Activated T-cell treated with anti-CD3 and anti-CD28 coated beads, Interleukin-2, amount 50 U/mL, for 72 hours (primary cell): ENCODE measurements at places on chromosomes 11 and 22.

DNA sequence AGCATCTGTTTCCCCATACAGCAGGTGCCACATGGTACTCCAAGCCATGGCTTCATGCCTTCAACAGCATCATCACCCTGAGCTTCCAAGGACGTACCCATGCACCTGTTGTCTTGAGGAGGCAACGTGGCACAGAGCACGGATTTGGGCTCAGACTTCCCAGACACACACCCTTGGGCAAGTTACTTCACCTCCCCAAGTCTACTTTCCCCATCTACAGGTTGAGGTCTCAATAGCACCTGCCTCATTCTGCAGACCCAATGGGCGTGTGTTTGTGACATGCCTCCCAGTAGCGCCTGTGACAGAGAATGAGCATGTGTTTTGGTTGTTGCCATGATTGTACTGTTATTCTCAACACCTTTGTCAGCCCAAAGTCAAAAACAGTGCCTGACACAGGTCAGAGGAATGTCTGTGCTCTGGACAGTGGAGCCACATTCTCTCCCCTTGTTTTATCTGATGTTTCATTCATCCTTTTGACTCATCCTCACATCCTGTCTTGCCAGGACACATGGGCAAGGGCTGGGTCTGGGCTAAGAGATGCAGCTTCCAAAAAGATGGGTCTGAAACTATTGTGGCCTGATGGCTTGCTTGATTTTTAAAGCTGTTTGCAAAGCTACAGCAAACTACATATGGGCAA lies 53.4 kb upstream of the CCND1 start:
- no peak for DNase-seq

DNA sequence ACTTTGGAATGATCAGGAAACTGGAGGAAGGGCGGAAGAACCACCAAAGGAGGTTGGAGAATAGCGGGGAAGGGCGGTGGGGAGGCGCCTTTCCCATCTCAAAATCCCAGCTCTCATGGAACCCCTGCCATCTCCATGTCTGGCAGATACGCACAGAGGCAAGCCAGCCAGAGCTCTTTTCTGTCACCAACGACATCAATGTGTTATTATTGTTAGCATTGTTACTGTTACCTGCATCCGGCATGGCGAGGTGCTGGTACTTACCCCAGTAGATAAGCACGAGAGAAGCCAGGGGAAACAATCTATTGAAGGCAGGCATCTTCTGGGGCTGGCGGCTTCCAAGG lies 969 bp downstream of the SCN3B start:
- DNase-seq = no peak

DNA sequence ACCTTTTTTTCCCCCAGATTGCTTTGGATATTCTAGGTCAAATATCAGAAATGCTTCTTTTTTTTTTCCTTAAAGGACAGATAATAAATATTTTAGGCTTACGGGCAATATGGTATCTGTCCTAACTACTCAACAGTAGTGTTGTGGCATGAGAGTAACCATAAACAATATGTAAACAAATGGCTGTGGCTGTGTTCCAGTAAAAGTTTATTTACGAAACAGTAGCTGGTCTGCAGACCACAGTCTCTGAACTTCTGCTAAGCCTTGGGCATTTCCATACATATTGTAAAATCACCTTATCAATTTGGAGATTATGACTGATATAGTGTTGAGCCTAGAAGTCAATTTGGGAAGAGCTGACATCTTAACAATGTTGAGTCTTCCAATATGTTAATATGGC lies 139.0 kb upstream of the PITPNB start:
- DNase-seq = no peak

DNA sequence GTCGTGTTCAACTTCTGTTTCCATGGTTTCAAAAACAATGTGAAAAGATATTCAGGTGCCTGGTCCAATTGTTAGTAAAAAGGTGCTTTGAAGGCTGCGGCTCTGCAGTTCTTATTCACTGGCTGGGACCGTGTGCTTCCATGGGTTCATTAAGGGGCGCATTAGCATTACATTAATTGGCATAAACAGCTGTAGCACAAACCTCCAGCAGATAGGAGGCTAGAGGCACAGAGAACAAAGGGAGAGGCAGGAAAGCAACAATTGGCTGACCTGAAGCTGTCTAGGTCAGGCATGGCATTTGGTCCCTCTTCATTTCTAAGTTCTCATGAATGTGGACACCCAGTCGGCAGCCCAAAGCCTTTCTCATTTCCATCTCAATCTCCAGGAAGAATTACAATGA lies 16.6 kb downstream of the PAK1 start:
- no peak for DNase-seq

DNA sequence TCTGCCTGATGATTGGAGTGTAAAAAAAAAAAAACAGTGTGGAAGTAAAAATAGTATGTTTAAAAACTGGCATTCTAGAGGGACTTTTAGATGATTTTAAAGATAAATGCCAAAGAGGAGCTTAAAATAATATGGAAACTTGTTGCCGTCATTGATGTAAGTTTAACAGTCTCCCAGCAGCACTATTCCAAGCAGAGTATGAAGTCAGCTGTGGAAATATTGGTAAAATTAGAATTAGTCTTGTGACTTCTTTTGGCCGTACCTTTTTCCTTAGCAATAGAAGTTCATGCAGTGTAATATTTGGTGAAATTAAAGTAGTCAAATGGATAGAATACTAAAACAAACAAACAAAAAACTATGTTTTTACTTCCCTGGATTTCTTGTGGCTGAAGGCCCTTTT lies 134.9 kb downstream of the METTL15 start:
- no peak for DNase-seq

DNA sequence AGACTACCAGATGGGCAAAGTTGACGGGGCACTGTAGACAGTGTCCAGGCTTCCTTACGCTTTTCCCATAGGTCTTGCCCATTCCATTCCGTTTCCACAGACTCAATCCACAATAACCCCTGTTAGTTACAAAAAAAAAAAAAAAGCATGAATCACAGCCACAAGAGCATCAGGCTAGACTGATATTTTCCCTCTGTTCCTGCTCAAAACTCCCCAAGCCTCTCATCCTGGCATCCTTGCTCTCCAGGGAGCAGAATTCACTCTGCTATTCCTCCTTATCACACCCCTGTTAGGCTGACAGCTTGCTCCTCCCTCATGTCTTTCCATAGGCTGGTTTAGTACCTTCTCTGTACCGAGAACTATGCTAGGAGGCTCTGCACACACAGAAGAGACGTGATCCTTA lies 42.2 kb downstream of the TMEM123 start:
- DNase-seq = no peak

DNA sequence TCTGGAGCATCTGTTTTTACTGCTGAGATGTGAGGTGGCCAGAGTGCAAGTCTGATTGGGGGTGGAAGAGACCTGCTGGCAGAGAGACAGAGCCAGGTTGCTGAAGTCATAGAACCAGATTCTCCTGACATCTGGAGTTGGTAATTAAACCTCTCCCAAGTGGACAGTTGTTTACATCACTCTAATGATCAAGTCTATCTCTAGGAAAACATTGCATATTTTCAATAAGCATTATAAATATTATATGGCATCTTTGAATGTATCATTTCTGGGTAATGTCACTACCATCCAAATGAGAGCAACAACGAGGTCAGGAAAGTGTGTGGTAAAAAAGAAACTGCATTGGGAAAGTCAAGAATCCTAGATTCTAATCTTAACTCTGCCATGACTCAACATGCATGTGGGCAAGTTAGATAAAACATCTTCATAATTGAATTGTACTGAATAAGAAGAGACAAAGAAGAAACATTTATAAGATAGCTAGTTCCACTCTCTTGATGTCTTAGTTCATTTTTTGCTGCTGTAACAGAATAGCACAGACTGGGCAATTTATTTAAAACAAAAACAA lies 351.2 kb upstream of the API5 start:
- no peak for DNase-seq
